Central memory CD4-positive, alpha-beta T cell (primary cell): ENCODE measurements at places on chromosomes 2 and 18.
A peak's percentile ranks its signal among the peaks of the same experiment; 100 is the strongest.

DNA sequence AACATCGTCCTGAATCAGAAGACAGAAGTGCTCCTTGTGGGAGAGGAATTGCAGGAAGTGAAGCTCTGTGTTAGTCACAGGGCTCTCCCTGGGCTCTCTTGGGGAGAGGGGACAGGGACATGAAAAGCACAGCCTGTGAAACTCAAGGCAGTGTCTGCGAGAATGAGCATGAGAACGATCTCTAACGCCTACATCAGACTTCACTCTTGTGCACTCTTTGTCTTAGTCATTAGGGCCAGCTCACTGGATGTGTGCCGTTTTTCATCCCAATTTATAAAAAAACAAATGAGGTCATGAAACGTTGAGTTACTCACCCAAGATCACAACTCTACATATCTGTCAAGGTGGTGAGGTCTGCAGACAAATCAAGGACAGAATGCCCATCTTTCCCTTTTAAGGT is 27.0 kb upstream of the TWIST2 start:
- DNase-seq = no peak

GRCh38 chr2:3341336-3341735 is 36.3 kb downstream of the EIPR1 start:
- no peak for DNase-seq

DNA sequence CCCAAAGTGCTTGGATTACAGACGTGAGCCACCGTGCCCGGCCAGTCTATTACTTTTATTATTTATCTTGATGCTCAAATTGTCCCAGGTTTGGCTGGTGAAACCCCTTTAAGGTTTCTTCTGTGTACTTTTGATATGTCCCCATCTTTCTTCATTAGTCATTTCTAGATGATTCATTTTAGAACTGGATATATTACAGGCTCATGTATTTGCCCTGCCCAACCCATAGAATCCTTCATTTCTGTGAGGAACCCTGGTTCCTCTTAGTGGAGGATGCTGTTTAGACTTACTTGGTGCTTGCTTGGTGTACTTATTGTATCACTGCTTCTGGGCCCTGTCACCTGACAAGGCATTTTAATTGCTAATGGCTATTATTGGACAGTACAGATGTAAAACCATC is 40.1 kb downstream of the KCMF1 start:
- DNase-seq = no peak

- DNase-seq = no peak
These were observed 310.8 kb upstream of the MAP2 start for GRCh38 chr2:209113026-209113425.

GRCh38 chr18:49985236-49985635 is 171.9 kb upstream of the ACAA2 start:
- DNase-seq = no peak

DNA sequence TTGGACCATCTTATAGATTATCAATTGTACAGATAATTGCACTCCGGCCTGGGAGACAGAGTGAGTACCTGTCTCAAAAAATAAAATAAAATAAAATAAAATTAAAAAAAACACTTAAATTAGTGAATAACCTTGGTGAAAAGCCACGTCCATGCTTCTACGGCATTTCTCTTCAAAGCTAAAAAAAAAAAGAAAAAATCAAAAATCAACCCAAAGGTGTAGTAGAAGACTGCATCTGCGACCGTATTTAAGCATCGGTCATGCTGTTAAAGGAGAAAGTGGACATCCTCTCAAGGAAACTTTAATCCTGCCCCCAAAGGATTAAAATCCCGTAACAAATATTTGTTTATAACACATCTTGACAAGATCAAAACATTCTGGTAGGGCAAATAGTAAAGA is 350 bp upstream of the RNF138 start:
- DNase-seq = no peak

DNA sequence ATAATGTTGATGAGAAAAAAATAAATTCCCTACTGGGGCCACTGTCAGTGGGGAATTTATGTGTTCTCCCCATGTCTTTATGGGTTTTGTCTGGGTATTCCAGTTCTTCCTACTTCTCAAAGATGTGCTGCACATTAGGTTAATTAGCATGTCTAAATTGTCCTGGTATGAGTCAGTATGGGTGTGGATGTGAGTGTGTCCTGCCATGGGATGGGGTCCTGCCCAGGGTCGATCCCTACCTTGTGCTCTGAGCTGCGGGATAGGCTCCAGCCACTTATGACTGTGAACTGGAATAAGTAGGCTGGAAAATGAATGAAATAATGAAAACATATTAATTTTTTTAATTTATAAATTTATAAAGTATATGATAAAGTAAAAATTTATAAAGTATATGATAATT is 167.5 kb downstream of the UBR3 start:
- DNase-seq = no peak

DNA sequence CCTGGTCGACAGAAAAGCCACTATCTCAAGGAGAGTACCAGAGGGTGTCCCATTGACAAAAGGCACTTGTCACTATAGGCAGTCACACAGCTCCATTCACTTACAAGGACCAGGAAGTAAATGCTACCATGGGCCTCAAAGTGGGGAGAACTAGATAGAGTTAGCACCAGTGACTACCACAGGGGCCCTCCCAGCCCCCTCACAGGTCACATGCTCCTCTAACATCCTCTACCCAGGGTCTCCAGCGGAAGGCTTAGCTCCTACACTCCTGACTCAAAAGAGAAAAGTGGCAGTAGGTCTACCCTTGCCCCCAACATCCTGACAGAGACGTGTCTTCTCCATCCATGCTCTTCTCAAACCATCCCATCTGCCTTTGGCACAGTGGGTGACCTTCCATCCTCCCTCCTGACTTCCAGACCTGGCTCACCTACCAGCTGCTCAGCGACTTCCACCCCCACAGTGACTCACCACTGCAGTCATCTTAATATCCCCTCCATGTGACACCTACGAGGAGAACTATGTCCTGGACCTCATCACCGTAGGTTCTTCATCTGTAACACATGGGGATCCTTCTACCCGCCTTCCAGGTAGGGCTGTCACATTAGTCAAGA is 5.6 kb upstream of the DNMT3A start:
- DNase-seq = no peak

DNA sequence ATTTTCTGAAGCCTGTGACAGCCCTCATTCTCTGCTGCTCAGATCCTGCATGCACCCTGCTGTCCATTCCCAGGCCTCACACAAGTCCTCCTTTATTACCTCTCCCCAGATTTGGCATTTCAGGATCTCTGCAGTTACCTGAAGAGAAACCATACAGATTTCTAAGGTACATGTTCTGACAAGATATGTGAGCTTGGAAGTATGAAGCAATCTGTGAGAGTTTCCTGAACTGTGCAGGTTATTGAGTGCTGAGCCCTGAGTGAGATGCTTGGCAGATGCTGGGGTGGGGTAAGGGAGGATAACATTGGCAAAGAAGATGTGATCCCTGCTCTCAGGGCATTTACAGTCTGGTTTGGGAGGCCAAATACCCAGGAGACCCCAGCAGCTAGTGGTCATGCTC is 122.1 kb upstream of the STPG4 start:
- no peak for DNase-seq

- DNase-seq = no peak
These were observed 45.4 kb upstream of the TAF1B start for GRCh38 chr2:9797681-9798556.

- DNase-seq = no peak
These were observed 5.2 kb upstream of the HOXD4 start for GRCh38 chr2:176146101-176146500.

DNA sequence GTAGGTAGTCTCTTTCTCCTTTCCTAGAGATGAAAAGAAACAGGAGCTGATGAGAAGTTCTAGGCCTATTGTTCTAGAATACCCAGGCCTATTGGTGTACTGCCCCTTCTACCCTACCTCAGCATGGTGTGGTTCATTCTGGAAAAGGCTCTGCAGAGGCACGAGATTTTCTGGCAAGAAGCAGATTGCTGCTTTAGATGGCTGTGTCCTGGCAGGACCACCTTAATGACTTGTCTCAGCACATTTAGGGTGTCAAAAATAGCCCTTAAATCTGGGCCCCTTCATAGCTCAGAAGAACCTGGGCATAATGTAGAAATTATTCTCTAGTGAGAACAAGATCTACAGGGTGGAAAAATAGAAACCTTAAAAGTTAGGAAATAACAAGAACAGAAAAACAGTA is 87.9 kb downstream of the BCL2L11 start:
- no peak for DNase-seq

DNA sequence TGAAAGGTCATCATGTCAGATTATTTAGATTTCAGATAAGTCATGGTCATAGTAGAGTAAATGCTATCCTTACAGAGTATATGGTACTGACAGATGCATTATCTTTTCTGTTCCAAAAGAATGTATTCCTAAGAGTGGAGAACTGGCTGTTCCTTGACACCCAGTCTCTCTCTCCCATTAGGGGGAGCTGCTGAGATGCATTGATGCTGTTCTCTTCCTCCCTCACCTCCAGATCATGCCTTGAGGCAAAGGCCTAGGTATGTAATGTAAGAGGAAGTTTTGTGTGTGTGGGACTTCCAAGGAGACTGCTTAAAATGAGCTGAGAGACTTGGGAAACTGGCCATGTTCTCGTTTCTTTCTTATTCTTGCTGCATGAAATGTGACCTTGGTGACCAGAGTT is 979.5 kb upstream of the CELF4 start:
- no peak for DNase-seq

DNA sequence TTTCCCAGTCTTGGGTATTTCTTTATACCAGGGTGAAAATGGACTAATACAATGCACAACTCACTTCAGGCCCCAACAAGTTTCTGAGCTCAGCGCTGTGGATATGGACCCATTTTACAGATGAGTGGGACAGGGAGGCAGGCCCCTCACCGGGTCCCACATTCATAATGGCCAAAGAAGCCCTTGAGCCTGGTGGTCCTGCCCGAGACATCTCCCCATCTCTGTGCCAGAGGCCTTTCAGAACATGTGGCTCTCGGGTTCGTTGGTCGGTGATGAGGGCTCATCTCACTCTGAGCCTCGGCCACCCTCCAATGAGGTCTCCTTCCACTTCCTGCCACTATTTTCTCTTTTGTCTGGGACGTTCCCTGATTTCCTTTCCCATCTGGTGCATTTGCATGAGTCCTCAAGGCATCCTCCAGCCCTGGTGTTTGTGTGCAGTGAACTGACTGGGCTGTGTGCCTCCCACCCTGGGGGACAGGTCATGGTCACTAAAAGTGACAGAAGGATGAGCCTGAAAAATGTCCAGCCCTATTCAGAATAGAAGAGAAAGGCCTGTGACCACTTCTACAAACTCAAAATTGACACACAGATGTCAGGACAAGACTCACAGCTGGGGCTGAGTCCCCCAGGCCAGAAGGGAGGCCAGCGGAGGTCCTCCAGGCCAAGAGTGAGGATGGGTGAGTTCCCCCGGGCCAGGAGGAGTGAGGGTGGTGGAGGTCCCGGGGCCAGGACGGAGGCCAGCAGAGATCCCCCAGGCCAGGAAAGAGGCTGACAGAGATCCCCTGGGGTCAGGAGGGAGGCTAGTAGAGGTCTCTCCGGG is 134.5 kb downstream of the PTGR3 start:
- no peak for DNase-seq

DNA sequence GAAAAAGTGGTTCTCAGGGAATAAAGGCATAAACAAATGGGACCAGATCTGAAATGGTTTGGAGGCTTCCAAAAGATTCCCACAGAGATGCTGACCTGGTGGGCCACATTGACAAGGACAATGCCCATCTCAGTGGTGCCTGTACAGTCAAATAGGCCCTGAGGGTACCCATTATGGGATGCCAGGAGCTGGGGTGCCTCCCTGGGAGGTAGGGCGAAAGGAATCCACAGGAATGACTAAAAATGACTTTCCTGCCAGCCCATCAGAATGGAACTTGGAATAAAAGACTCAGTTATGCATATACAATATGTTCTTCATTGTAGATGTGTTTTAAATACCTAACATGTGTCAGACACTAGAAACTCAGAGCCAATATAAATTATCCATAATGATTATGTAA is 248.5 kb downstream of the RNF144A start:
- no peak for DNase-seq

- DNase-seq = no peak
These were observed 400.6 kb downstream of the IRS1 start for GRCh38 chr2:226399006-226399405.

DNA sequence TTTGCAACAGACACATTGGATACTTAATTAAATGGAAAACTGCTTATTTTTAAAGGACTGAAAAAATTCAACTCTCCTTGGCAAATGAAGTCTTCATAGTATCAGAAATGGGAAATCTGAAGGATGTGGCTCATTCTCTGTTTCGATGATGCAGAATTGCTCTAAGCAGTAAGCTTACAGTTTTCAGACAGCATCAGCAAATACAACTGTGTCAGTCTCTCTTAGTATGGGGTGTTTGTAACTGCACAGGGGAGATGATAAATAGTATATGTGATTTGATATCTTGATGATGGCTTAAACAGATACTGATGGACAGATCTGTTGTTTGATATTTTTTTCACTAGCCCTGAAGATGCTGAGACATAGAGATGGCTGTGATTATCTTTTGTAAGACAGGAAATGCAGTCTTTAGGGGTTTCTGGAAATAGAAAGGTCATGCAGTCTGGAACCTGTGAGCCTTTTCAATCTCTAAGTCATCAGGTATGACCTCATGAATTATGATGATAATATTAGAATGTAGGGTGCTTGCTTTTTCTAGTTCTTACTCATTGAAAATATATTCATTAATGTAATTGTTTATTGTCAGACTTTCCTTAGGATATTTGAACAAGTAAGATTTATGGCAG is 84.2 kb downstream of the SLC4A10 start:
- no peak for DNase-seq

DNA sequence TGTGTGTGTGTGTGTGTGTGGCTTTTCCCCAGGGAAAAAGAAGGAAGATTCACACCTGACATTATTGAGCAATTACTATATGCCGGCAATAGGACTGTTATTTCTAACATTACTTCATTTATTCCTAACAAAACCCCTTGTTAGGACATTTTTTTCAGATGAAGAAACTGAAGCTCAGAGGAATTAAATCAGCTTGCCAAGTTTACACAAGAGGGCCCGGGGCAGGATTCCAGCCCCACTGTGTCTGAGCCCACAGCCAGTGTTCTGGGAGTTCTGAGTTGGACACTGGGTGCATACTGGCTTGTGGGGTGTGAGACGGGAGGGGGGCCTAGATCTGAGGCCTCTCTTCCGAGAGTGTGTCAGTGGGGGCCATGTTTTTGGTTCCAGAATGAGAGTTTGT is 9.9 kb downstream of the TOGARAM2 start:
- no peak for DNase-seq

- DNase-seq = no peak
These were observed 686 bp upstream of the RGPD8 start for GRCh38 chr2:112433932-112434730.

- DNase-seq = peak; percentile 15
These were observed 600 bp downstream of the RALB start for GRCh38 chr2:120253021-120253882.

GRCh38 chr18:652131-652530 is 5.3 kb upstream of the TYMS start:
- no peak for DNase-seq

DNA sequence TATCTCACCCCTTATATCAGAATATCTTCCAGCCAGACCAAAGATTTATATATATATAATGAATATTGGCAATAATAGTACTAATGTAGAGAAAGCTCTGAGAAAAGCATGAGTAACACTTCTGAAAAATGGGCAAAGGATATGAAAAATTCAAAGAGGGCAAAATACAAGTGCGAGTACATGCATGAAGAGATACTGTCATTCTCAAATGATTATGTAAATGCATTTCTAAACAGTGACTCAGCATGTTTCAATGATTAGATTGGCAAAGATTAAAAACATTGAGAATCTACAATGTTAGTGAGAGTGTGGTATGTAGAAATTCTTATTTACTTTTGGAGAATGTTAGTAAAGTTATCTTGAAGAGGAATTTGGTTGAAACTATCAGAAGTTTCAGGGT is 118.3 kb upstream of the NEDD4L start:
- no peak for DNase-seq

GRCh38 chr2:191376981-191377629 is 131.9 kb downstream of the MYO1B start:
- DNase-seq = no peak
